ENCODE measurements at places on chromosomes 13 and 19.

- DNase-seq, result peak; percentile 61
These were observed 42.1 kb downstream of the TUBGCP3 start for GRCh38 chr13:112545856-112546255.

GRCh38 chr19:10852098-10852800, 4.0 kb downstream of the C19orf38 start:
- peak; percentile 63 for DNase-seq

DNA sequence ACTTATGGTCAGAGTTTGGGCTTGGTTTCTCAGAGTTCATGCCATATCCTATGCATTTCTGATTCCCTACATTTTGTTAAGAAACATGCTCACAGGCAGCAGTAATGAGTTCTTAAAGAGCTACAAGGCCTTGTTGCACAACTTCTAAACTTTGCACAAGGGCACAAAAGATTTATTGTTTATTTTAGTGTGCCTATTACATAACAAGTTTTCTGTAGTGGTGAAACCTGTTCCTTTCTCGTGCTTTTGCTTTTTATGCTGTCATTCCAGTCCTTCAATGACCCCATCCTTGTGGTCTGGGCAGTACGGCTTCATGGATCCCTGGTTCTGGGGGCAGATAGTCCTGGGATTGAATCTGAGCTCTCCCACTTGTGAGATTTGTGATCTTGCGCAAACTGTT, 17.8 kb downstream of the ZNF507 start:
- no peak for DNase-seq

- no peak for DNase-seq
These were observed 437 bp downstream of the SMARCA4 start for GRCh38 chr19:10961073-10961860.

DNA sequence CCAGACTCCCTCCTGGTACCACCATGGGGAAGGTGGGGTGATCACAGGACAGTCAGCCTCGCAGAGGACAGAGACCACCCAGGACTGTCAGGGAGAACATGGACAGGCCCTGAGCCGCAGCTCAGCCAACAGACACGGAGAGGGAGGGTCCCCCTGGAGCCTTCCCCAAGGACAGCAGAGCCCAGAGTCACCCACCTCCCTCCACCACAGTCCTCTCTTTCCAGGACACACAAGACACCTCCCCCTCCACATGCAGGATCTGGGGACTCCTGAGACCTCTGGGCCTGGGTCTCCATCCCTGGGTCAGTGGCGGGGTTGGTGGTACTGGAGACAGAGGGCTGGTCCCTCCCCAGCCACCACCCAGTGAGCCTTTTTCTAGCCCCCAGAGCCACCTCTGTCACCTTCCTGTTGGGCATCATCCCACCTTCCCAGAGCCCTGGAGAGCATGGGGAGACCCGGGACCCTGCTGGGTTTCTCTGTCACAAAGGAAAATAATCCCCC, 505 bp upstream of the CEACAM5 start:
- DNase-seq, result no peak

DNA sequence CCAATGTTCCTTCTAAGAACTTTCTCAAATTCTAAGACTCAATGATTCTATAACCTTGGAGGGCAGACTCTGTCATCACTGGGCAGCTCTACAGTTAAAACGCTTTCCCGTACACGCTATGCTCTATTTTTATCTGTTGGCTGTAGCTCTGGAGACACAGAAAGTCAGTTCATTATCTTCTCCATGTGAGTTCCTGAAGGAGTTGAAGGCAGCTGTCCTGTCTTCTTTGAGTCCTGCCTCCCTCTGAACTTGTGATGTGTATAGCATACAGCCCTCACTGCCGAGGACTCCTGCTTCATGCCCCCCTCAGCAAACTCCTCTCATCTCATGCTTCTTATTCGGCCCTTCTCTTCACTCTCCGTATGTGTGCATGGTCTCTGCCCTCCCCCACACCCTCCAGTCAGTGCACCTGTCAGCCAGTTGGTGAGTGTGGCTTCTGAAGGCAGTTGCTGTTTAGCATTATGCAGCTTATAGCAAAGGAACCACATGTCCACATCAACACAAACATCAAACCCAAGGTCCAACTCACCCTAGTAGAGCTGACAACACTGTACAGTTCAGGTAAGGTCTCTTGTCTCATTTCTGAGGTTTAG, 504.9 kb downstream of the DIAPH3 start:
- DNase-seq, result no peak
